ENCODE measurements at places on chromosomes 12 and 14. TPM values are rescaled to one million over a fixed set of nuclear protein-coding genes. Genes with fewer than 3 reads are reported as not detected.

The PRH1 gene
- total RNA-seq, result 39.0 TPM

DNA sequence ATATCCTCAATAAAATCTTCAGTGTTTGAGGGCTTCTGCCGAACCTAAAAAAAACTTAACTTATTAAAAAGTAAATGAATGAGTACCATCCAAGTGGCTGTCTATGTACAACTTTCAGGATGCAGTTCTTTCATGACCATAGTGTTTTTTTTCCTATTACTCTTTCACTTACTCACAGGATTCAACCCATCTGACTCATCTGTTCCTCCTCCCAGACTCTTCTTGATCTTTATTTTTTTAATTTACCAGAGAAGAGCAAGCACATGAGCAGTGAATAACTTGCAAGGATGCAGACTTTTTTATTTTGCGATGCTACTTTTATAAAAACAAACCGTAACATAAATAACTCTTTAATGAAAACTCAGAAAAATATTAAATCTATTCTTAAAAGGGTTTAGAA, 24.5 kb downstream of the RECQL start:
- H3K4me1 ChIP-seq, result no peaks in the 10 kb centered on the region
- H3K27ac ChIP-seq, result no peak overlapping the region
- no peak overlapping the region for H3K4me3 ChIP-seq
- DNase-seq, result no peak

DNA sequence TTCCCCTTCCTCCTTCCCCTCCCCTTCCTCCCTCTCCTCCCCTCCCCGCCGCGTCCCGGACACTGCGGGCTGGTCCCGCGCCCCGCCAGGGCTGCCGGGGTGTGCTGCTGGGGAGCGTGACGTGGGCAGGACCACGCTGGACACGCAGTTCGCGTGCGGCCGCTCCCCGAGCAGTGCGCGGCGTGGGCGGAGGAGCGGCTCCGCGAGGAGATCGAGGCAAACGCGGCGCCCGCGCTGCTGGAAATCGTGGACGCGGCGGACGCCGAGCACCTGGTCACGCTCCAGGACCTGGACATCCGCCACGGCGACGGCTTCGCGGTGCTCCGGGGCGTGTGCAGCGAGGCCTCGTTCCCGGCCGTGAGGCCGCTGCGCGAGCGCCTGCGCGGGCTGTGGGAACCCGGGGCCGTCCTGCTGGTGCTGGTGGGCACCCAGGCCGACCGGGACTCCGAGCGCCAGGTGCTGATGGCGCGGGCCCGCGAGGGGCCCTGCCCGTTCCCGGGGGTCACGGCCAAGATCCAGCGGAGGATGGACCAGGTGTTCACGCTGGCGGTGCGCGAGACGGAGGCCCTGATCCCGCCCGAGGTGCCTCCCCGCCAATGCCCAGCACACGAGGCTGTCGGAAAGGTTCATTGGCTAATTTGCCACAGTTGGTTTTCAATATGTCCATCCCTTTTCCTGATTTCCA, 84.3 kb downstream of the TNFAIP2 start:
- H3K36me3 ChIP-seq, result no peaks in the 10 kb centered on the region
- no peak for DNase-seq
- H3K27me3 ChIP-seq, result no peaks in the 10 kb centered on the region
- H3K4me1 ChIP-seq, result no peaks in the 10 kb centered on the region
- H3K27ac ChIP-seq, result peak overlapping the region; percentile 94

The LIN7A gene
- 13.1 TPM for total RNA-seq

- no peak for DNase-seq
- no peak overlapping the region for H3K4me3 ChIP-seq
- H3K36me3 ChIP-seq, result no peaks in the 10 kb centered on the region
- H3K27me3 ChIP-seq, result no peaks in the 10 kb centered on the region
- H3K4me1 ChIP-seq, result no peaks in the 10 kb centered on the region
Observed at GRCh38 chr12:61272441-61272840, 987.8 kb upstream of the USP15 start.

The ANO2 gene
- total RNA-seq, result 16.8 TPM

- no peaks in the 10 kb centered on the region for H3K4me1 ChIP-seq
Observed at GRCh38 chr12:663293-663871, at the start of gene NINJ2. Gene NINJ2 (minus strand): TSS chr12:663445. CDS start chr12:663360, 85 bp downstream.

The TCL1B gene
- not detected for total RNA-seq

- no peak overlapping the region for H3K4me3 ChIP-seq
- H3K4me1 ChIP-seq, result no peaks in the 10 kb centered on the region
- H3K27ac ChIP-seq, result no peak overlapping the region
- no peak for DNase-seq
Observed at GRCh38 chr12:69508091-69508490, 37.9 kb downstream of the FRS2 start.

The MYF6 gene
- not detected for total RNA-seq

- DNase-seq, result no peak
- H3K4me3 ChIP-seq, result no peak overlapping the region
- H3K4me1 ChIP-seq, result no peaks in the 10 kb centered on the region
- no peaks in the 10 kb centered on the region for H3K36me3 ChIP-seq
- H3K27ac ChIP-seq, result no peak overlapping the region
Observed at GRCh38 chr14:93084866-93085857, 30.6 kb downstream of the ITPK1 start.

GRCh38 chr14:61891170-61891569, 128.9 kb downstream of the SNAPC1 start:
- H3K27ac ChIP-seq, result no peak overlapping the region
- no peak overlapping the region for H3K4me3 ChIP-seq
- H3K27me3 ChIP-seq, result peaks cover 5% of the 10 kb centered on the region
- H3K4me1 ChIP-seq, result no peaks in the 10 kb centered on the region
- no peak for DNase-seq

DNA sequence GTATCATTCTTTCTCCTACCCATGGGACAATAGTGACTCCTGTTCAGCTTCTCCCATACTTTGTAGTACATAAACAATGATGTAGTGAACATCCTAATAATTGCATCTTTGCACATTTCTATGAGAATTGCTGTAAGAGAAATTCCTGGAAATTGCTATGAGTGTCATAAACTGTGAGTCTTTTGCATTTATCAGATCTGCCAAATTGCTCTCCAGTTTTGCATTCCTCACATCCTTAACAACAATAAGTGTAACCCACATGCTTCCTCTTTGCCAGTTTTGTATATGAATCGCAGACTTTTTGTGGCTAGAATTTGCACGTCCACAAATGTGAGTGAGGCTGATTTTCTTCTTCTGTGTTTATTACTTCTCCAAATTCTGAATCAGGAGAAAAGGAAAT, 124.0 kb upstream of the TBX5 start:
- H3K27ac ChIP-seq, result no peak overlapping the region
- no peaks in the 10 kb centered on the region for H3K4me1 ChIP-seq
- no peaks in the 10 kb centered on the region for H3K36me3 ChIP-seq
- DNase-seq, result no peak
- no peak overlapping the region for H3K4me3 ChIP-seq

- H3K36me3 ChIP-seq, result no peaks in the 10 kb centered on the region
- H3K4me1 ChIP-seq, result peaks cover 16% of the 10 kb centered on the region
Observed at GRCh38 chr12:124369827-124370378, 75.0 kb downstream of the RFLNA start.

GRCh38 chr12:116376354-116377193, 99.1 kb upstream of the MED13L start:
- H3K4me1 ChIP-seq, result no peaks in the 10 kb centered on the region
- H3K27ac ChIP-seq, result no peak overlapping the region
- no peak for DNase-seq

DNA sequence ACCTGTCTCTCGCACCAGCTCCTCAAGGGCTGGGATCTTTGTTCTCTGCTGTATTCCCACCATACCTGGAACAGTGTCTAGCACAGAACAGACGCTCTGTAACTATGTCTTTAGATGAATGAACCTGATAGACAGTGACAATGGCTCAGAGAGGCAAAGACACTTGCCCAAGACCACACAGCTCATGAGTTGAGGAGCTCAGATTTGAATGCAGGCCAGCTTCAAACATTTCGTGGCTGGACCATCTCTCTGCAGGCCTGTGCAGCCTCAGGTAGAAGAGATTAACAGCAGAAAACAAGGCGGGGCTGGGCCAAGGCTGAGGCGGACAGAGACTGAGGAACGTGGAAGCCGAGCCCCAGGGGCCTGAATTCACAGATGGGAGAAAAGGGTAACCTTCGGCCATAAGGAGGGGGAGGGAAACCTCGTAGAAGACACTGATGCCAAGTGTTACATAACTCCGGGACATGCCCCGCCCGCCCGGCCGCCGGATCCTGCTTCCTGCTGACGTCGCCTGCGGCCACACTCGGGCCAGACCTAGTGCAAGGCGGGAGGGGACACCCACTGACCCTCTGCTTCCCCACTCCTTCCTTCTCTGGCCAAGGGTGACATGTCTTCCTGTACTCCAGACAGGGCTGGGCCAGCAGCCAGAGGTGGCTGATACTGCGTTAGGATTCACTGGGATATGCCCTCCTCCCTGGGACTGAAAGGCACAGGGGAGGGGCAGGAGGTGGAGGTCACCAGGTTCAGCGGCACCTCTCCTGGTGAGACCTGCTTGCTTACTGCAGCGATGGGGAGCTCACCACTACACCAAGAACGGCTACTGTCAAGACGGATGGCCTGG, 86.8 kb downstream of the RFLNA start:
- peak; percentile 95 for DNase-seq
- H3K27me3 ChIP-seq, result no peaks in the 10 kb centered on the region
- peaks cover 32% of the 10 kb centered on the region for H3K4me1 ChIP-seq
- peak overlapping the region; percentile 94 for H3K27ac ChIP-seq
- H3K36me3 ChIP-seq, result no peaks in the 10 kb centered on the region
- H3K4me3 ChIP-seq, result no peak overlapping the region

The MYH6 gene
- total RNA-seq, result not detected

GRCh38 chr14:22865424-22866405, 5.8 kb upstream of the LRP10 start:
- no peak overlapping the region for H3K4me3 ChIP-seq
- no peaks in the 10 kb centered on the region for H3K36me3 ChIP-seq
- H3K27me3 ChIP-seq, result no peaks in the 10 kb centered on the region

The CD69 gene
- 7.4 TPM for total RNA-seq

The DIO3 gene
- 5.1 TPM for total RNA-seq

The ANKS1B gene
- total RNA-seq, result 32.4 TPM

DNA sequence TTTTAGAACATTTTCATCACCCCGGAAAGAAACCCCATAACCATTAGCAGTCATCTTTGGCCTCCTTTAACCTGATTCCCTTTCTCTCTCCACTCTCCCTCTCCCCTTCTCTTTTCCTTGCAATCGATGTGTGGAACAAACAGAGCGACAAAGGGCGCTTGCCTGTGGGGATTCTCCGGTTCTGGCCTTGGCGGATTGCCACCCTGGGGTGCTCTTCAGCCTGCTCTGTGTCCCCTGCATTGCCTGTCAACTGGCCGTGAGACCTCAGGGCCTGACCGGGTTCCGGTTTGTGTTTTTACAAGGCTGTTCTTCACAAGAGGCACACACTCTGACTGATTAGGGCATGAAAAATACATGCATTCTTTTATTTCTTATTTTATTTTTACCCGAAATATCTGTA, 27.8 kb downstream of the LRTM2 start:
- peaks cover 19% of the 10 kb centered on the region for H3K27me3 ChIP-seq
- no peaks in the 10 kb centered on the region for H3K36me3 ChIP-seq
- H3K27ac ChIP-seq, result no peak overlapping the region
- peak; percentile 15 for DNase-seq
- H3K4me1 ChIP-seq, result no peaks in the 10 kb centered on the region

DNA sequence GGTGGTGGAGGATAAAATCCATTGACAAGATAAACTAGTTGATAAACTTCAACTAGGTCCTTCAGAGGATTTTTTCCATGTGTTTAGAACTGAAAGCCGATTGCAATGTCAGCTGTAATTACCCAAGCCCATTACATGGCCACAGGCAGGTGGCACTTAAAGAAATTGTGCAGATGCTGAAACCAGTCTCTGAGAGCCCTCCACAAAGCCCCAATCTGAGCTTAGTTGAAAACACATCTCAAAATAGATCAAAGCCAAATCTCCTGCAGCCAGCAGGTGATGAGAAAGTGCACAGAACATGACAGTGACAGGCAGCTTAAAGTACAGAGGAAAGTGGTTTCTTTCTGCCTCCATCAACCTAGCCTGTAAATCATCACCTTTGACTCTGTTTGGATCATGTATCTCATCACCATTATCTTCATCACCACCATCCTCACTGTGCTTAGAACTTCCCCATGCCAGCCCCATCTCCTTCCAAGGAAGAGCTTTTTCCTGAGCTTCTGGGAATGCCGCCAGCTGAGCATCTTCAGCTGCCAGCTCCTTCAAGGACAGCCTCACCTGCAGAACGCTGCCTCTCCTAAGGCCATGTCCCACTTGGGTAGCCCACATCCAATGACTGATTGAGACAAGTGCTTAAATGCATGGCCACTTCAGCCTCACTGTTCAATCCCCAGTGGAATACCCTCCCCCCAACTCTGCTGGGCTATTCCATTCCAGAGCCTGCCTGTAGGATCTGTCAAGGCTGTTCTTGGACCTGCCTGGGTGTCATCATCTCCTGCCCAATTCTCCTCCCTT, 219.5 kb upstream of the TMEM132C start:
- no peak overlapping the region for H3K4me3 ChIP-seq
- no peaks in the 10 kb centered on the region for H3K4me1 ChIP-seq
- no peaks in the 10 kb centered on the region for H3K27me3 ChIP-seq
- no peaks in the 10 kb centered on the region for H3K36me3 ChIP-seq
- H3K27ac ChIP-seq, result no peak overlapping the region

The LRFN5 gene
- total RNA-seq, result 3.2 TPM

DNA sequence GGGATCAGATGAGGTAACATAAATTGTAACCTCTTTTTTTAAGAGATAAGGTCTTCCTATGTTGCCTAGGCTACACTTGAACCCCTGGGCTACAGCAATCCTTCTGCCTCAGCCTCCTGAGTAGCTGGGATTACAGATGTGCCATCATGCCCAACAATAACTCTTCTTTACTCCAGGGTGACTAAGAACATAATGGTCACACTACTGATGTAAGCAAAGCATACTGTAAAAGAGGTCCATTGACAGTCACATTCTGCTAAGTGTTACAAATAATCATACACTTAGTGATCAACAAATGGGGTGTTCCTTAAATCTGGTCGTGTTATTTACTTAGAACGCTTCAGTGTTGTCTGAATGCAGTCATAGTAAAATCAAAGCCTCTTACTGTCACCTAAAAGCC, 68.9 kb downstream of the EPS8 start:
- no peaks in the 10 kb centered on the region for H3K27me3 ChIP-seq
- H3K36me3 ChIP-seq, result no peaks in the 10 kb centered on the region
- DNase-seq, result no peak
- no peak overlapping the region for H3K4me3 ChIP-seq
- peaks cover 10% of the 10 kb centered on the region for H3K4me1 ChIP-seq
- H3K27ac ChIP-seq, result no peak overlapping the region

DNA sequence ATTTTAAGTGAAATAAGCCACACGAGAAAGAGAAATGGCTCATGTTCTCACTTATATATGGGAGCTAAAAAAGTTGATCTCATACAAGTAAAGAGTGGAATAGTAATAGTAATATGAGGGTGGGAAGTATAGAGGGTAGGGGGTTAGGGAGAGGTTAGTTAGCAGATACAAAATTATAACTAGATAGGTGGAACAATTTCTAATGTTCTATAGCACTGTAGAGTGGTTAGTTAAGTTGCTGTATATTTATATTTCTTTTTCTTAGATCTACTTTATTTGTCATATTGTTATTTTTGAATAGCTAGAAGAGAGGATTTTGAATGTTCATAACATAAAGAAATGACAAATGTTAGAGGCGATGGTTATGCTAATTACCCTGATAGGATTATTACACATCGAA, 74.1 kb downstream of the MIA2 start:
- no peaks in the 10 kb centered on the region for H3K36me3 ChIP-seq
- no peak overlapping the region for H3K4me3 ChIP-seq
- no peak overlapping the region for H3K27ac ChIP-seq
- DNase-seq, result no peak
- H3K27me3 ChIP-seq, result no peaks in the 10 kb centered on the region
- H3K4me1 ChIP-seq, result no peaks in the 10 kb centered on the region
